ENCODE measurements at places on chromosomes 13 and 19.
A peak's percentile ranks its signal among the peaks of the same experiment; 100 is the strongest.

- no peak for DNase-seq
Observed at GRCh38 chr13:90070837-90071525, 1276.5 kb upstream of the MIR17HG start.

GRCh38 chr19:8393871-8394250 is 3.7 kb downstream of the RAB11B start:
- DNase-seq = no peak

DNA sequence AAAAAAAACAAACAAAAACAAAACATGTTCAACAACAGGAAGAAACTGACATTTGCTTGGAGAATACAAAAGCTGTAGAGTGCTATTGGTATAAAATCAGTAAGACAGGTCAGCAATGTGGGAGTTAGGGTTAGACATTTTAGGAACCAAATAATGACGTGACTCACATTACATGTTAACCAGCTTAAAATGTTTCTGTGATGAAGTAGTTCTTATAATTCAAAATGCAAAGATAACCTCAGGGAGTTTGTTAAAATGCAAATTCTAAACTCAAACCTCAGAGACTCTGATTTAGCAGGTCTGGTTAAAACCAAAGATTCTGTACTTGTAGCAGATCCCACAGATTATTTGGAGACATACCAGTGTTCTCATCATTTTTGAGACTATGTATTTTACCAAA is 549.4 kb upstream of the SLITRK1 start:
- DNase-seq = no peak

GRCh38 chr19:38949580-38950367 is 19.0 kb downstream of the MRPS12 start:
- peak; percentile 79 for DNase-seq

DNA sequence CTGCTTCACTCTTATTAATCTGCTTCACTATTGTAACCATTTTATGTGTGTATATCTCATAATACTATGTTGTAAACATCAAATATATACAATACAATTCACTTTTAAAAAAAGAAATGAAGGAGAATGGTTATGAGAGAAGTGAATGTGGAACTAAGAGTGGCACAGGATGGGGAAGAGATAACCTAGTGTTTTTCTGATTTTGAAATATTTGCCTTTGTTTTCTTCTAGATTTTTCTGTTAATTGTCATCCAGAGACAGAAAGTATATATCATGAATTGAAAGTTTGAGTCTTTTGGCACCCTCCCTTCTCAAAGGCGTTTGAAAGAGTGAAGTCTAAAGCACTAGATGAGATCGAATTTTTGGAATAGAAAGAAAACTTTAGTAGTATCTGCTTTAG is 2.8 kb downstream of the DNAJC3 start:
- DNase-seq = peak; percentile 41

DNA sequence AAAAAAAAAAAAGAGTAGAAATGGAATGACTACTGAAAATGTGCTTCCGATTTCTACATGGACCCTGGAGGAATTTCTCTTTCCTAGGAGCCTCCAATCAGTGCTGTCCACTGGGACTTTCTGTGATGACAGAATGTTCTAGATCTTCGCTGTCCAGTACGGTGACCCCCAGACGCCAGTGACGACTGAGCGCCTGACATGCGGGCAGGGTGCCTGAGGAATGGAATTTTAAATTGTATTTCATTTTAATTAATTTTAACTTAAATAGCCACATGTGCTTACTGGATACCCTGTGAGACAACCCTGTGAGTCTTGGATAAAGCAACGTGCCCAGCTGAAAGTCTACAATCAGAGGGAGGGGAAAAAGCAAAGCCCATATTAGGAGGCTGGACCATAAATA is 4.1 kb upstream of the TLE6 start:
- DNase-seq = no peak

- DNase-seq = no peak
Observed at GRCh38 chr13:50387051-50387581, 371.9 kb downstream of the KCNRG start.

DNA sequence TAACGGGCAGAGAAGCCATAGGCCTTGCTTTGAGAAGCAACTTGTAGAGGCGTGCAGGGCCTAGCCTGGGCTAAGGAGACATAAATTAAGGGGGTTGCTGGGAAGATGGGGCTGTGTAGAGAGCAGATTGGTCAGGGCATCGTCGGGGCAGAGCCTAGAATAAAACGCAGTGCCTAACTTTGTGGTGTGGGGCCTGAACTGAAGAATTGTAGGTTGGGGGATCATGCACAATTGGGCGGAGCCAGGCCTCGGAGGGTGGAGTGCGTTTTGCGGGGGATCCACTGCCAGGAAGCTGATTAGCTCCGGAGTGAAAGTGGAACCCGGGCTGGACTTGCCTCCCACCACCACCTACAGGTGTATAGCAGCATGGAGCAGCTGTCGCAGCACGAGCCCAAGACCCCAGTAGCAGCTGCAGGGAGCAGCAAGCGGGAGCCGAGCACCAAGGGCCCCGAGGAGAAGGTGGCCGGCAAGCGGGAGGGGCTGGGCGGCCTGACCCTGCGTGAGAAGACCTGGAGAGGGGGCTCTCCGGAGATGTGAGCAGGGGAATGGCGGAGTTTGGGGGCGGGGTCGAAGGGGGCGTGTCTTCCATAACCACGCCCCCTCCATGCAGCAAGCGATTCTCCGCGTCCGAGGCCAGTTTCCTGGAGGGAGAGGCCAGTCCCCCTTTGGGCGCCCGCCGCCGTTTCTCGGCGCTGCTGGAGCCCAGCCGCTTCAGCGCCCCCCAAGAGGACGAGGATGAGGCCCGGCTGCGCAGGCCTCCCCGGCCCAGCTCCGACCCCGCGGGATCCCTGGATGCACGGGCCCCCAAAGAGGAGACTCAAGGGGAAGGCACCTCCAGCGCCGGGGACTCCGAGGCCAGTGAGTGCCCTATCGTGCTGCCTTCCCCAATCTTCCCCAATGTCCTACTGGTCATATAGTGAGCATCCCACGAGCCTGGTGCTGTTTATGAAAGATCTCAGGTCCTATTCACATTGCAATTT is 13.8 kb downstream of the DNASE2 start:
- DNase-seq = peak; percentile 49

- DNase-seq = no peak
Observed at GRCh38 chr13:44620057-44620456, 43.9 kb upstream of the TSC22D1 start.

DNA sequence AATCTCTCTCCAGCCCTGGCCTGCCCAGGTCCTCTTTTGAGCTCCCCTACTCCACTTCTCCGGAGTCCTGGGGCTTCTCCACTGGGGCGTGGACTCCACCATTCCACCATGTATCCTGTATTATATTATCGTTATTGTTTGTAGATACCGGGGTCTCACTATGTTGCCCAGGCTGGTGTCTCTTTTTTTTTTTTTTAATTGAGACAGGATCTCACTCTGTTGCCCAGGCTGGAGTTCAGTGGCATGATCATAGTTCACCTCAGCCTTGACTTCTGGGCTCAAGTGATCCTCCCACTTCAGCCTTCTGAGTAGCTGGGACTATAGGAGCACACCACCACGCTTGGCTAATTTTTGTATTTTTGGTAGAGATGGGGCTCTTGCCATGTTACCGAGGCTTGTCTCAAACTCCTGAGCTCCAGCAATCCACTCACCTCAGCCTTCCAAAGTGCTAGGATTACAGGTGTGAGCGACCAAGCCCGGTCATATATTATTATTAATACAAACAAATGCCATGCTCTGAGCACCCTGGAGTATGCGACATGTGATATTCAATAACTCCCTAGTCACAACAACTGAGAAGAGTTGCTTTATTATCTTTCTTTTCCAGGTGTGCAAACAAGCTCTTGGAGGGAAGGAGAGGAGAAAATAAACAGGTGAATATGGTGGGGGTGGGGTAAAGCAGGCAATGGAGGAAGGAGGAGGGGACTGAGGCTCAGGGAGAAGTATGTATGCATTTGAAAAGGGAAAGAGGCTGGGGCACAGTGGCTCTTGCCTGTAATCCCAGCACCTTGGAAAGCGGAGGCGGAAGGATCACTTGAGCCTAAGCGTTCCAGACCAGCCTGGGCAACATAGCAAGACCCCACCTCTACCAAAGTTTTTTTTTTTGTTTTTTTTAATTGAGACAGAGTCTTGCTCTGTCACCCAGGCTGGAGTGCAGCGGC is 2.8 kb upstream of the CERS4 start:
- no peak for DNase-seq

- peak; percentile 70 for DNase-seq
Observed at GRCh38 chr13:29849731-29850212, 645 bp downstream of the UBL3 start.
